ENCODE measurements at places on chromosomes 4 and X.

- peak; percentile 70 for DNase-seq
Observed at GRCh38 chr4:68368691-68369131, 18.8 kb upstream of the YTHDC1 start.

DNA sequence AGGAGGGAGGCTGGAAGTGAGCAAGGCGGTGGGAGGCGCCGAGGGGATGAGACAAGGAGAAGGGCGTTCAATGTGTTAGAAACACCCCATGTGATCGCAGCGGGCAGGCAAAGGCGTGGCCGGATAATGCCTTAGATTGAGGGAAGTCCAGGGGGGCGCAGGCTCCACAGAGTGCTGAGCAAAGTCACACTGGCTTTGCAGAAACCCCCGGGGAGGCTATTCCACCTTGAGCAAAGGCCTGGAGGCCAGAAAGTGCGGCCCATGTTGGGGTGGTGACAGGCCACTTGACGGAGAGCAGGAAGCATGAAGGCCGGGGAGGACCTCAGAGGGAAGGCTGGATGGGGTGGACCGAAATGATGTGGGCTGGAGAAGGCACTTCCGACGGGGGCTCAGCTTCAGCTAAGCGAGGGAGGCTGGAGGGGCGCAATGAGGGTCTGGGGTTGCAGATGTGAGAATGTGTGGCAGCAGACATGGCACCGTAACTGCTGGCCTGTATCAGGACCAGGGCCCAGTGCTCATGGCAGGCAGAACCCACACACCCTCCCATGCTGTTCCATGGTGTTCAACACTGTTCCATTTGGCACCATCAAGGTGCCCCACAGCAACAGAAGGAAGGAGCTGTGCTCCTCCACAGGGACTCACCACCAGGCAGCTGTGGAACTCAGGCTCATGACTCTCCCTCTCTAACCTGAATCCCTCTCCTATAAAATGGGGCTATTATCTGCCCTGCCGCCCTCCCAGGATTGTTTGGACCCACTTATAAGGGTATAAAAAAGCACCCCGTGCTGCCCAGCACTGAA, 50.3 kb downstream of the HMX1 start:
- peak; percentile 9 for DNase-seq

DNA sequence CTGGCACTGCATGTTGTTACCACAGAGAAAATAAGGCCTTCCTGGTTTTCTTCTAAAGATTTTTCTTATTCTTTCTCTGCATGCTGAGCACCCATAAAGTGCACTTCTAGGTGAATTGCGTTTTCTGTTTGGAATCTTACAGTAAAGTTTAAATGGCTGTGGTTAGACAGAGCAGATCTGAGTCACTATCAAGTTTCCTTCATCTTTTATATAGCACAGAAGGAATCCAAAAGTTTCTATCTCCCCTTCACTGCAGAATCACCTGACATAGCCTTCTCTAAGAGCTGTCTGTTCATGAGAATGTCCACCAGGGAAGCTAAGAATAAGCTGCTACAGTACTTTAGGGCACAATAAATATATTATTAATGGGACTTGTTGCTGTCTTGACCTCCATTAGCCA, 455.5 kb upstream of the FAM241A start:
- DNase-seq = peak; percentile 18

GRCh38 chr4:150583287-150584110, 1.5 kb downstream of the MAB21L2 start:
- no peak for DNase-seq

DNA sequence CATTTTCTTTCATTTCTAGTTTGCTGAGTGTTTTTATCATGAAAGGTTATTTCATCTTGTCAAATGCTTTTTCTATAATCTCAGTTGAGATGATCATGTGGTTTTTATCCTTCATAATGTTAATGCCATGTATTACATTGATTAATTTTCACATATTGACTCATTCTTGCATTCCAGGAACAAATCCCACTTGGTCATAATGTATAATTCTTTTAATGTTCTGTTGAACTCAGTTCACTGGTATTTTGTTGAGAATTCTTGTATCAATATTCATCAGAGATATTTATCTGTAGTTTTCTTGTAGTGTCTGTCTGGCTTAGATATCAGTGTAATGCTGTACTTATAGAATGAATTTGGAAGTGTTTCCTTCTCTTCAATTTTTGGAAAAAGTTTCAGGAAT, 16.7 kb upstream of the LHFPL1 start:
- no peak for DNase-seq

- no peak for DNase-seq
Observed at GRCh38 chrX:15606136-15606535, 5.4 kb upstream of the ACE2 start.

DNA sequence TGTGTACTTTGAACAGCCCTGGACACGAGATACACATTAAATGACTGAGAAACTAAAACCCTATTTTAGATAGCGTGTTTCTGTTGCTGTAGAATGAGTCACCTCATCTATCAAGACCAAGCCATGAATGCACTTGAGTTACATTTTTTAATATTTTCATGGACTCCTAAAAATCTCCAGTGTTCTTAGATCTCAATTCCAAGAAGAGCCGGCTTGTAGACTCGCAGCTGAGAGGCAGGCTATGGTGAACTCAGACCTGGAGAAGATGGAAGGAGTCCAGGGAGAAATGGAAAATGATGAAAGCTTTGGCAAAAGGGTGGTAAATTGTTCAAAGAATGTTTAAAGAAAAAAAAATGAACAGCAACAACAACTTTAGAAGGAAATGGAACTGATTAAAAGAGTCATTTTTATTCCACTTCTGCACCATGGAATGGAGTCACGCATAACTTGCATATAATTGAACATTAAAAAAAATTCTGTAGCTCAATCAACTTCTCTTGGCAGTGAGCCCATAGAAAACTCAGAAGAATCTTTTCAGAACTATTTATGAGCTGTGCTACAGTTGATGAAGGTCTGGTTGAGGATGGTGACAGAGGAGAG, 129.8 kb downstream of the MXRA5 start:
- DNase-seq = peak; percentile 19

DNA sequence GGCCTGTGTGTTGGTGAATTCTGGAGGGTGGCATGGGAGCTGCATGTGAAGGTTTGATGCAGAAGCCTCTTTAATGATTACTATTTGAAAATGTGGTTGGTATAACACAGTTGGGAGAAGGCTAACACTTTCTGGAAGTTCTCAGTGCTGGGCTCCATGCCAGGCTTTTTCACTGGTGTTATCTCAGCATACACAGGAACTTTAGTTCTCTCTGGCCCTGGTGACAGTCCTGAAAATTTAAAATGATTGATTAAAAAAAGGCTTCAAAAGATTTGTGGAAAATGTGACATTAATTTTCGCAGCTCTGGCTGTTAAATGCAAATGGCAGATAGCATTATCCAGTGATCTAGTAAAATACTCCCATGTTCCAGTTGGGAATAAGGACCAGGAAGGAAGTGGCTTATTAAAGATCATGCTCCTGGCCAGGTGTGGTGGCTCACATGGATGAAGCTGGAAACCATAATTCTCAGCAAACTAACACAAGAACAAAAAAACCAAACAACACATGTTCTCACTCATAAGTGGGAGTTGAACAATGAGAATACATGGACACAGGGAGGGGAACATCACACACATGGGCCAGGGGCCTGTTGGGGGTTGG, 36.6 kb downstream of the DIPK2B start:
- DNase-seq = no peak

DNA sequence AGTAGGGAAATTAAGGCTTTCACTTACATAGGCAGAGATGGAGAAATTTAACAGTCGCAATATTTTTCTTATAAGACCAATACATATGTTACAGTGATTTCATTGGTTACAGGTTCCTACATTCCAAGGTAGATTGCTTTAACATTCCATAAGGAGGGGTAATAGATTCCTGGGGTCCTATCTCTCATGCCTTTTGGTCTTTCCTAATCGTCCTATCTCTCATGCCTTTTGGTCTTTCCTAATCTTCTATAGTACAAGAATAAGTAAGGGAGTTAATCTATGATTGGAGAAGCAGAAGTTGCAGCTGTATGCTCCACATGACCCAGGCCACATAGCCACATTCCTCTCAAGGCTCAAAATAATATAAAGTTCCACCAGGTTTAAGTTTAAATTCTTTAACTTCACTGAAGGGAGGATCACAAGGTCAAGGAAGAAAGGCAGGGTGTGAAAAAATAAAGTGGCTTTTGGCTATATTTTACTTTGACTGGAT, 285.0 kb upstream of the BOD1L1 start:
- DNase-seq = no peak

- no peak for DNase-seq
Observed at GRCh38 chr4:182922501-182923284, 5.5 kb upstream of the DCTD start.

GRCh38 chr4:72338060-72338459, 231.0 kb downstream of the ADAMTS3 start:
- no peak for DNase-seq

DNA sequence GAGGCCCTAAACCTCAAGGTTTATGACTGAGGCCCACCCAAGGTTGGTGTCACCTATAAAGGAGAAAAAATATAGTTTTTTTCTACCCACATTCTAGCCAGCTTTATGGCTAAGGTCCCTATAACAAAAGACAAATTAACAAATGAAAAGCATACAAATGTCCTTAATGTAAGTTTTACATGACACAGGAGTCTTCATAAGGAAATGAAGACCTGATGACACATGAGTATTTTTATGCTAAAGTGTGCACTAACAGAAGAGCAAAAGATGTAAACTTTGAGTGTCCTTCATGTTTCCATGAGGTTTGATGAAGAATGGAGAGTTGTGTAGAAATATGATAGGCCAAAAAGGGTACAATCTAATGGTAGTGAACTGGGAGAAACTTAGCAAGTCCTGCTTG, 114.7 kb upstream of the INTU start:
- no peak for DNase-seq

DNA sequence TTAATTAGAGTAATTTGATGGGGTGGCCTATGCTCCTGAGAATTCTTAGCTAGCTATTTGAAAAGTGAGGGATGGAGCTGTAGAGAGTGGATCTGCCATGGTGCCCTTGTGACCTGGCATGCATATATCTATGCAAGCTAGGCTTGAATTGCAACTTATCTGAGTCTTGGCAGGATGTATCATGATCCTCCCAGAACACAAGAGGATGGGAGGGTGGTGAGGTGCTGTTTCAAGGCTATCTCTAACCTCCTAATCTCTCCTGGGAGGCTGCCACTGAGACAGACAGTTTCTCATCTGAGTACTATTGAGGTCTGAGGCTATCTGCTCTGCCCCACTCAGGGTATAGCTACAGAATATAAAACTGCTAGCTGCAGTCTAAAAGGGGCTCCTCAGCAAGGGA, 56.6 kb downstream of the BRCC3 start:
- DNase-seq = no peak

DNA sequence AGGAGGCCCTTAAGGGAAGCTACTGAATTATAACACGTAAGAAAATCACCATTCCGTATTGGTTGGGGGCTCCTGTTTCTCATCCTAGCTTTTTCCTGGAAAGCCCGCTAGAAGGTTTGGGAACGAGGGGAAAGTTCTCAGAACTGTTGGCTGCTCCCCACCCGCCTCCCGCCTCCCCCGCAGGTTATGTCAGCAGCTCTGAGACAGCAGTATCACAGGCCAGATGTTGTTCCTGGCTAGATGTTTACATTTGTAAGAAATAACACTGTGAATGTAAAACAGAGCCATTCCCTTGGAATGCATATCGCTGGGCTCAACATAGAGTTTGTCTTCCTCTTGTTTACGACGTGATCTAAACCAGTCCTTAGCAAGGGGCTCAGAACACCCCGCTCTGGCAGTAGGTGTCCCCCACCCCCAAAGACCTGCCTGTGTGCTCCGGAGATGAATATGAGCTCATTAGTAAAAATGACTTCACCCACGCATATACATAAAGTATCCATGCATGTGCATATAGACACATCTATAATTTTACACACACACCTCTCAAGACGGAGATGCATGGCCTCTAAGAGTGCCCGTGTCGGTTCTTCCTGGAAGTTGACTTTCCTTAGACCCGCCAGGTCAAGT, 6.9 kb upstream of the MSANTD1 start:
- no peak for DNase-seq

GRCh38 chr4:141330616-141331015, 109.9 kb downstream of the ZNF330 start:
- DNase-seq = no peak

DNA sequence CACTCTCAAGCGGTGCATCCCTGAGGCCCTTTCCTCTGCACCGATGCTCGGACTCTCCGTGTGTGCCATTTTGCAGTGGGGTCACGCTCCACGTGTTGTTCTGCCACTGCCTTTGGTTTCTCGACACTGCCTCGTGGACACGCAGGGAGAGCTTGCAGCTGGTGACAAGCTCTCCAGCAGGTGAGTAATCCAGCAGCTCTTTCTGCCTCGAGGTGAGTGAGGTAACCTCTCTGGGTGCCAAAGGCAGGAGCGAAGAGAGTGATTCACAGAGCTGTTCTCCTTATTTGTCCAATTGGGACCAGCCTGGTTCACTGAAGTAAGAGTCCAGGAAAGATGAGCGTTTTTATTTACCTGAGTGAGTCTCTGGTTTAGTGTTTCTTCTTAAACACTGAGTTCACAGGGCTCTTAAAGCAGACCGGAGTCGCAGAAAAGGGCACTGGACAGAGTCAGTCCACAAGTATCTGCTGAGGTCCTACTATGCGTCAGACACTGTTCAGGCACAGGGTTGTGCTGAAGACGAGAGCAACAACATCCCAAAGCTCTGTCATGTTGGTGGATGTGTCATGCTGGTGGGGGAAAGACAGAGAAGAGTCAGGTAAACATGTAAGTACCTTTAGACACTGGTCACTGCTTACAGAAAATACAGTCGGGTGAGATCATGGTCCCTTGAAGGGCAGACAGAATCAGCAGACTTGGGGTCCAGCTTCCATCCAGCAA, 61.8 kb downstream of the FHDC1 start:
- DNase-seq = no peak

GRCh38 chr4:163922302-163922701, 427.8 kb downstream of the TMA16 start:
- no peak for DNase-seq

- DNase-seq = no peak
Observed at GRCh38 chr4:154521607-154522006, 28.6 kb downstream of the PLRG1 start.

GRCh38 chr4:89337681-89338080, 30.1 kb upstream of the GPRIN3 start:
- no peak for DNase-seq

DNA sequence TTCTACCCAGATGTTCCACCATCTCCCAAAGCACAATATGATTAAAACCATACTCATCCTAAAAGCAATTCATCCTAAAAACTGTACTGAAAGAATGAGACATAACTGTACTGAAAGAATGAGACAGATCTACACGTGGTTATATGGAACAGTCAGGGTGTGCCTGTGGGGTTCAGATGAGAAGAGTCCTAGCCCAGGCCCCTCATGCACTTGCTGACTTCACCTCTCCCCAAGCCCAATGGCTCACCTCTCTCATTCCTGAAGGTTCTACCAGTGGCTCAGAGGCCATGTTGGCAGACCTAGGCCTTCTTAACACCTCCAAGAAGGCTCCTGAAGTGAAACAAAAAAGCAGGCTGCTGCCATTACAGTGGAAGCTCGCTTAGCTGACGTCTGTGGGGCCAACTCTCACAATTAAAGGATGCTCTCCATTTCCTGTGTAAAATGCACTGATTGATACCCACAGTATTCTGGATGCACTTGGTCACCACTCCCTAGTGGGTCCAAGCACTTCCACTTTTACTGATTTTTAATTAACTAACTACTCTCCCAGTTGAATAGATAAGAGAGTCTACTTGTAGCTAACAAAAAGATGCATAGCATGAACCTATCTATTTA, 3.8 kb downstream of the PLAC1 start:
- no peak for DNase-seq
